ENCODE measurements at places on chromosomes 6 and 20. TPM values are rescaled to one million over a fixed set of nuclear protein-coding genes. Genes with fewer than 3 reads are reported as not detected.

Gene SOD2
- polyA plus RNA-seq = 143 TPM

Gene PI16
- polyA plus RNA-seq = 0.12 TPM

Gene CFAP61
- not detected for polyA plus RNA-seq

Gene ZNF341
- polyA plus RNA-seq = 1.1 TPM

Gene SMLR1
- 20.8 TPM for polyA plus RNA-seq

Gene OTOR
- polyA plus RNA-seq = not detected

Gene IER3
- 8.1 TPM for polyA plus RNA-seq

Gene BMP2
- 0.83 TPM for polyA plus RNA-seq

Gene LHFPL5
- polyA plus RNA-seq = not detected

Gene GHRH
- not detected for polyA plus RNA-seq

Gene DCDC2
- 1.3 TPM for polyA plus RNA-seq

Gene SIRPB1
- polyA plus RNA-seq = 0.47 TPM

Gene NMBR
- polyA plus RNA-seq = not detected

Data from liver (tissue), 10 donors.